Activated CD4-positive, alpha-beta memory T cell treated with anti-CD3 and anti-CD28 coated beads, Interleukin-2, amount 10 ng/mL, durations not matched to agents 7 days and 5 days (primary cell): ENCODE measurements at places on chromosomes 1 and 21. TPM values are rescaled to one million over a fixed set of nuclear protein-coding genes. Genes with fewer than 3 reads are reported as not detected.

Gene PLEKHM2
- total RNA-seq, result 58.8 TPM

Gene RALGPS2
- 2.2 TPM for total RNA-seq

Gene PDXK
- total RNA-seq, result 95.0 TPM

Gene L1TD1
- not detected for total RNA-seq

- H3K27ac ChIP-seq, result no peak overlapping the region
- H3K36me3 ChIP-seq, result no peaks in the 10 kb centered on the region
- DNase-seq, result no peak
These were observed 46.0 kb downstream of the PKP1 start for GRCh38 chr1:201329286-201329685.

DNA sequence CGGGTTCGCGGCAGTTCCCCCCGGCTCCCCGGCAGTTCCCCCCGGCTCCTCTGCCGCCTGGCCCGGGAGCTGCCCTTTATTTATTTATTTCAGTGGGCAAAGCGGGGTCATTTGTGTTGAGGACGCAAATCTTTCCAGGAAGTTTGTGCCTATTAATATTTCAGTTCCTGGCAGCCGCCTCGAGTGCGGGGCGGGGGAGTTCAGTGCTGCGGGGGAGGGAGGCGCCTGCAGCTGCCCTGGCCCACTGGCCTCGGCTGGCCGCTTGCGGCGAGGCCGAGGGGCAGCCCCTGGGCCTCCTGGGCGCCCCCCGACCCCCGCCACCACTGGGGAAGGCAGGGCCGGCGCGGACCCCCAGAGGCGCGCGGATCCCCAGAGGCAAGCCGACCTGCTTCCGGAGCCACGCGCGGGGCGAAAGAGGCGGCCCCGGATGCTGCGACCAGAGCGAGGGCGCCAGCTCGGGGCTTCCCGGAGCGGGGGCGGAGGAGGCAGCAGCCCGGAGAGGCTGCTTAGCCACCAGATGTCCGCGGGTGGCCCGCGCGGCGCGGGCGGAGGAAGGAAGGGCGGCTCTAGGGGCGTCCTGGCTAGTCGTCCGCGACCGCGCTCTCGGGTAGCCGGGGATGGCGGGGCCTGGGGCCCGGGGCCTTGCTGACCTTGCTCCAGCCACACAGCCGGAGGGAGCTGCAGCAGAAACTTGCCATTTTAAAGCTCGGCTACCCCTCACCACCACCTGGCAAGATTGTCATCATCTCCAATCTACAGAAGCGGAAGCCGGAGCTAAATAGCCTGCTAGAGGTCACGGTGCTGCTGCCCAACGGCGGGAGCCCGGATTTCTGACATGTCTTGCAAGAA is 48.0 kb downstream of the H3-3A start:
- peak; percentile 69 for DNase-seq
- H3K27me3 ChIP-seq, result no peaks in the 10 kb centered on the region
- peaks cover 19% of the 10 kb centered on the region for H3K4me1 ChIP-seq
- H3K27ac ChIP-seq, result peak overlapping the region; percentile 54

DNA sequence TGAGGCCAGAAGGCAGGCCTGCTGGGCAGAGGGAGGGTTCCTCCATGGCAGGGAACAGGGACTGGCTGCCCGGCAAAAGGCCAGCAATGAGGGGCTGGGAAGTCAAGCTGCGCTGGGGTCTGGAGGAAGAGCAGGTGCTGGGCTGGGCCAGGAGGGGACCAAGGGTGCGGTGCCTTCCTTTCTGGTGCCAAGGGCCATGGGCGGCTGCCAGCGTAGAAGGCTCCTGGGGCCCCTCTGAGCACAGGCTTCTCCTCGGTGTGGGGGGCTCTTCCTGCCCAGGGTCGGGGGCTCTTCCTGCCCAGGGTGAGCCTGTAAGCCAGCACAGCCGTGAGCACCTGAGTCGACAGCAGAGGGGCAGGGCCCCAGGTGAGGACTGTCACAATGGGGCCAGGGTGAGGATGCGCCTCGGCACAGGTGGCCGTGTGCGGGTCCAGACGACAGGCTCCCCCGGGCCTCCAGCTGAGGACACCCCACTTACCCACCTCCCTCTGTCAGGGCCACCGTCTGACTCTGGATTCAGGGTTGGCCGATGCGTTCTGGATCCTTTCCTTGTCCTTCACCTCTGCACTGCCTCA is 10.7 kb upstream of the DNMT3L start:
- no peaks in the 10 kb centered on the region for H3K4me1 ChIP-seq
- no peak for DNase-seq
- peaks cover 19% of the 10 kb centered on the region for H3K27me3 ChIP-seq
- H3K4me3 ChIP-seq, result no peak overlapping the region
- H3K36me3 ChIP-seq, result no peaks in the 10 kb centered on the region
- H3K27ac ChIP-seq, result no peak overlapping the region

DNA sequence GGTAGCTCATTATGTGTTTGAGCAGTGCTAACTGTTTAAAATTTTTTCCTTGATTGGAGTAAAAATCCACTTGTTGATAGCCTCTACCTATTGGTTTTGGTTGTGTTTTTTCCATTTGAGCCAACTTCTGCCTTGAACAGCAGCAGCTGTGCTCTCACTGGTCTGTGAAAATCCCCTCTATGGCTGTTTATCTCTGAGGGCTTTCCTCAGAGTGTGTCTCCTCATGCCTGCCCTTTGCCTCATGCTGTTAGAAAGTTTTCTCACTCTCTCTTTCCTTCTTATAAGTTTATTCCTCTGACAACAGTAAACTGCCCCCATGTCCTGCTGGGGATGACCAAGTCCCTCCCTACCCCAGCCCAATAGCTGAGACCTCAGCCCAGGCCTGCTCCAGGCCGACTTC is 14.1 kb downstream of the REG4 start:
- H3K27ac ChIP-seq, result no peak overlapping the region
- no peaks in the 10 kb centered on the region for H3K36me3 ChIP-seq
- H3K4me1 ChIP-seq, result no peaks in the 10 kb centered on the region
- no peak overlapping the region for H3K4me3 ChIP-seq
- H3K27me3 ChIP-seq, result peaks cover 6% of the 10 kb centered on the region

DNA sequence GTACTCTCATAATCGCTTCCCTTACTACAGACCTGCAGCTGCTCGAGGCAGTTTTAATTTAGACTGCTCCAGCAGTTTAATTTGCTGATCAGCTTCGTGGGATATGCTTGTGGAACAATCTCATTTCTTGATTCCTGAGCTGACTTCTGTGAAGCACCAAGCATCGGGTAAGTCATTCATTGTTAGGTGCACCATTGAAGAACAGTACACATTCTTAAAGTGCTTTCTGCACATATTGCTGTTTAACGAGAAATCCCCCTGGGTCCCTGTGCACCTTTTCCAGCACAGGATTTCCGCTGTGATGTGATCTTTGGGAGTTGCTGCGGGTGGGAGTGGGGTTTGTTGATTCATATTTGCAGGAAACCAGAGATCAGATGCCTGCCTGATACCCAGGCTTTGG is 9.1 kb downstream of the GALNT2 start:
- H3K27me3 ChIP-seq, result no peaks in the 10 kb centered on the region
- H3K27ac ChIP-seq, result no peak overlapping the region
- DNase-seq, result no peak
- no peak overlapping the region for H3K4me3 ChIP-seq
- peaks cover 3% of the 10 kb centered on the region for H3K36me3 ChIP-seq
- peaks cover 20% of the 10 kb centered on the region for H3K4me1 ChIP-seq

DNA sequence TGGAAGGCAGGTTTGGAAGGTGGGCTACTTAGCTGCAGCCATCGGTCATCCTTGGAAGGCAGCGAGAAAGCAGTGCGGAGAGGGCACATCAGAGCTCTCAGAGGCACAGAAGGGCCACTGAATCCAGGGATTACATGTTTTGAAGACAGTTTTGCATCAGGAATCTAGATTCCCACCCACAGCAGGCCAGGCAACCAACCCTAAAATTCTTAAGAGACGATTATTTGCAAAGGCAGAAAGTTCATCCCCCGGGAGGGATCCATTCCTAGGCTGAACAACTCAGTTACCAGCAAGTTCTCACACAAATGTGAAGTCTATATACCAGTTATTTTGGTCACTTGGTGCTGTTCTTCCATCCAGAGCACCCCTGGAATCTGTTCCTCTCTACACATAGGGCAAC is 457.3 kb upstream of the VAMP3 start:
- H3K4me1 ChIP-seq, result no peaks in the 10 kb centered on the region
- H3K27me3 ChIP-seq, result peaks cover 11% of the 10 kb centered on the region
- no peak overlapping the region for H3K4me3 ChIP-seq

GRCh38 chr1:204147406-204148383 is 4.1 kb downstream of the ETNK2 start:
- no peak overlapping the region for H3K4me3 ChIP-seq
- no peaks in the 10 kb centered on the region for H3K4me1 ChIP-seq
- H3K27ac ChIP-seq, result no peak overlapping the region
- DNase-seq, result no peak
- H3K27me3 ChIP-seq, result peaks cover 13% of the 10 kb centered on the region

GRCh38 chr1:232178191-232178590 is 451.7 kb downstream of the SIPA1L2 start:
- H3K4me1 ChIP-seq, result no peaks in the 10 kb centered on the region
- H3K27ac ChIP-seq, result no peak overlapping the region
- H3K4me3 ChIP-seq, result no peak overlapping the region
- no peaks in the 10 kb centered on the region for H3K36me3 ChIP-seq

DNA sequence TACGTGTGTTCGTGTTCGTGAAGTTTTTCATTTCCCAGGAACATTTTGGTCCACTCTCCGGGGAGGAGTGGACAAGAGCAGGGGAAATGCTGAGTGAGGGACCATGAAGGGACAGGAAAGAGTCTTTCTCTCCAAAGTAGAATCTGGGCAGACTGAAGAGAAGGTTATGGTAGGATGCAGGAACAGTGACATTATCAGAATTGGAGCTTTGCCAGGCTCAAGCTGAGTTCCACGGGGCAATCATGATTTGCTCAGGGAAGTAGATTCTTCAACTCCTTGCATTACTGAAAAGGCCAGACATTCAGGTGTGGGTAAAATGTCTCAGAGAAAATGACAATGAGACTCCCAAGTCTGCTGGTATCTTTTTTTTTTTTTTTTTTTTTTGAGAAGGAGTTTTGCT is 16.6 kb downstream of the ATP1A4 start:
- H3K4me1 ChIP-seq, result peaks cover 8% of the 10 kb centered on the region
- H3K27ac ChIP-seq, result no peak overlapping the region

GRCh38 chr1:48061162-48062136 is 64.3 kb upstream of the TRABD2B start:
- peaks cover 3% of the 10 kb centered on the region for H3K27me3 ChIP-seq
- H3K27ac ChIP-seq, result no peak overlapping the region
- peak; percentile 20 for DNase-seq
- no peaks in the 10 kb centered on the region for H3K4me1 ChIP-seq
- H3K36me3 ChIP-seq, result no peaks in the 10 kb centered on the region

GRCh38 chr21:44331650-44332307 is 7.4 kb downstream of the CFAP410 start:
- no peak overlapping the region for H3K4me3 ChIP-seq
- H3K27me3 ChIP-seq, result no peaks in the 10 kb centered on the region
- DNase-seq, result no peak
- H3K27ac ChIP-seq, result no peak overlapping the region
- H3K36me3 ChIP-seq, result peaks cover 3% of the 10 kb centered on the region

DNA sequence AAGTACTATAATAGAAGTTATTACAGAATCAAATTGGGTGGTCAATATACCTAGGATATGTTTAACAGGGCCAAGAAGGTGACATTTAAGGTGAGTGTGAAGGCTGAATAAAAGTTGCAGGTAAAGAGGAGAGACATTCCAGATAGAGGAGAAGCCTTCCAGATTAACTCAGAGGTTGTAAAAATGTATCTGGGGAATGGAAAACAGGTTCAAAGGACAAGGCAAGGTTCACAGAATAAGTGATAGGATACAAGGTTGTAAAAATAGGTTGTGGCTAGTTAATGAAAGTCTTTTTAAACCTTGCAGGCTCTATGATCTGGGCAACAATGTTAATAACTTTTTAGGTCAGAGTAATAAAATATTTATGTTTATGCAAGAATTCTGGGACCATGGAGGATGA is 40.2 kb downstream of the FUBP1 start:
- H3K36me3 ChIP-seq, result peaks cover 23% of the 10 kb centered on the region
- no peak overlapping the region for H3K4me3 ChIP-seq
- DNase-seq, result no peak
- no peaks in the 10 kb centered on the region for H3K27me3 ChIP-seq
- peaks cover 4% of the 10 kb centered on the region for H3K4me1 ChIP-seq

DNA sequence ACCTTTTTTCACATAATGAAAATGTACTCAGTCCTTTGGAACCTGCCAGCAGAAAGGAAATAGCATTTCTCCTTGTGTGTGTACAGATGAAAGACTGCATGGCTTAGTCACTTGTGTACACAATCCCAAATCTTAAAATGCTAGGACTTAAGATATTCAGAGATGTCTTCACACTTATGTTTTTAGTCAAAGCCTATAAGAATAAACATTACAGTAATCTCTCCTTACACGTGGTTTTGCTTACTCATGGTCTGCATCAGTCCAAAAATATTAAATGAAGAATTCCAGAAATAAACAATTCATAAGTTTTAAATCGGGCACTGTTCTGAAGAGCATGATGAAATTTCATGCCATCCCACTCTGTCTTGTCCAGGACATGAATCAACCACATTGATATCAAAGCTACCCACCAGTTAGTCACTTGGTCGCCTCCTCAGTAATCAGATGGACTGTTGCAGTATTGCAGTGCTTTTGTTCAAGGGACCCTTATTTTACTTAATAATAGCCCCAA is 75.7 kb upstream of the RRP15 start:
- no peaks in the 10 kb centered on the region for H3K4me1 ChIP-seq
- no peaks in the 10 kb centered on the region for H3K36me3 ChIP-seq
- H3K4me3 ChIP-seq, result no peak overlapping the region
- DNase-seq, result no peak
- H3K27me3 ChIP-seq, result no peaks in the 10 kb centered on the region

- H3K36me3 ChIP-seq, result no peaks in the 10 kb centered on the region
- no peak overlapping the region for H3K4me3 ChIP-seq
- no peak for DNase-seq
- H3K27ac ChIP-seq, result no peak overlapping the region
- H3K27me3 ChIP-seq, result no peaks in the 10 kb centered on the region
These were observed 64.0 kb downstream of the PLPPR5 start for GRCh38 chr1:98940722-98941079.

- peaks cover 17% of the 10 kb centered on the region for H3K36me3 ChIP-seq
- DNase-seq, result peak; percentile 36
- peak overlapping the region; percentile 46 for H3K4me3 ChIP-seq
- H3K4me1 ChIP-seq, result peaks cover 78% of the 10 kb centered on the region
These were observed 31.3 kb downstream of the NEK7 start for GRCh38 chr1:198187973-198188588.

- DNase-seq, result no peak
- no peak overlapping the region for H3K4me3 ChIP-seq
- H3K27me3 ChIP-seq, result peaks cover 2% of the 10 kb centered on the region
- no peak overlapping the region for H3K27ac ChIP-seq
- no peaks in the 10 kb centered on the region for H3K36me3 ChIP-seq
These were observed 33.0 kb upstream of the DNAJC6 start for GRCh38 chr1:65276197-65276939.
